ENCODE measurements at places on chromosomes 12 and 14.

- no peak for DNase-seq
Observed at GRCh38 chr12:25929142-25929541, 29.3 kb upstream of the RASSF8 start.

GRCh38 chr12:113006641-113007040 is 28.3 kb downstream of the OAS2 start:
- DNase-seq = no peak

DNA sequence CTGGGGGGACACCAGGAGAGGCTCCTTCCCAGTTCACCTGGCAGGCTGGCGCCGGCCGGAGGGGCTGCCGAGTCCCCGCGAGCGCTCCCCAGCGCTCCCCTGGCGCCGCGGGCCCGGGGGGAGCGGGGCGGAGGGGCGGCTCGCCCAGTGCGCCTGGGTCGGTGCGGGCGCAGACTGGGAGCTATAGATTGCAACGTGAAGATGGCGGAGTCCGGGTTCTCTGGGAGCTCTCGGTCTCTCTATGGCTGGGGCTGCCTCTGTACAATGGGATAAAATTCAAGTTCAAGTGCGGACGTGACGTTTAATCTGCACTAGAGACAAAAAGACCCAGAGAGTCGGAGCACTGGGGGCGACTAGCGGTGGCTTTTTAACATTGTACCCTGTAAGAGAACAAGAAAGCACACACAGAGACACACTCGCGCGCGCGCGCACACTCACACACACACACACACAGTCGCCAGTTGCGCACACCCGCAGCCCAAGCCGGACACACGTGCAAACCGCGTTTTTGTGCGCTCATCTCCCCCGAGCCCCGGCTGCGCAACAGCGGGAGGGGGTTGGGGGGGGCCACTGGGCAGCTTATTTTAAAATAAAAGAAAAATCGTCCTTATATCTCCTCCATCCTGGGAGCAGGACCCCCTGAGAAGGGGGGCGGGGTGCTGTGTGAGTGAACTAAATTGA is at the start of gene BCL11B:
BCL11B (minus strand) TSS at position 247 of the 681 bp plus-strand sequence. CDS start 979 bp downstream, outside the sequence.
- no peak for DNase-seq

DNA sequence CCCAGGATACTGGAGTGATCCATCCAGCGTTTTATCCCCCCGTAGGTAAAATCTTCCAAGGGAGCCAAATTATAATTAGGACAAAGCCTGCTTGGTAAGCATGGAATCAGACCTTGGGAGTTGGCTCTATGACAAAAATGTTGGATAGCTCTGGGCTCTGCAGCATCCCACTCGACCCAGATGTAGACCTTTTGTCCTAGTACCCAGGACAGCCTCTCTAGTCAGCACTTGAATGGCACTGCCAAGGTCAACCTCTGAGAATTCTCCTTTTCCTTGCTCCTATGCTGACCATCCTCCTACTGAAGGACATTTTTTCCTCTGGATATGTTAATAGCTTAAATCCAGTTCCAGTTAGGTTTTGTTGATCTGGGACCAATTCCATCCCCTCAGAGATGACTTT is 104.7 kb upstream of the SLC35F4 start:
- DNase-seq = no peak

GRCh38 chr12:12007713-12008231 is 63.0 kb upstream of the BCL2L14 start:
- no peak for DNase-seq

- no peak for DNase-seq
Observed at GRCh38 chr14:83483063-83483462, 1949.4 kb upstream of the SEL1L start.
